IPS DF 19.7 (cell line): ENCODE measurements at places on chromosomes 1 and 21.

- no peak for DNase-seq
Measured at GRCh38 chr1:8004803-8005573, 21.1 kb downstream of the ERRFI1 start.

DNA sequence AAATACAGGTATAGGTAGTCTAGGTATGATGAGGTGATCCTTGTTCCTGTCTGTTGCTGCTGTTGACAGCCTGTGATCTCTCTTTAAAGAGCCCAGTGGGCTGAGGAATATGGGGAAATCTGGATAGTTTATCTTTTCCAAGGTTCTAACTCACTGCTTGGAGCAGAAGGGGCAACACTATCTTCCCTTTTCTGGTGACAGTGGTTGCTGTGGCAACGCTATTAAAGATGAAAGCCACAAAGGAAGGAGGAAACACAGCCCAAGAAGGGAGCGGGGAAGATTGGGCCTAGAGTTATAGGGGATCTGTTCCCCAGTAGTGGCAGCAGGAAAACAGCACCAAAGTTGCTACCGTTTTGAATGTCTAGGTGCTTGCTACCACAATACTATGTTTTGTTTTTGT is 8.8 kb downstream of the PCP4L1 start:
- no peak for DNase-seq

DNA sequence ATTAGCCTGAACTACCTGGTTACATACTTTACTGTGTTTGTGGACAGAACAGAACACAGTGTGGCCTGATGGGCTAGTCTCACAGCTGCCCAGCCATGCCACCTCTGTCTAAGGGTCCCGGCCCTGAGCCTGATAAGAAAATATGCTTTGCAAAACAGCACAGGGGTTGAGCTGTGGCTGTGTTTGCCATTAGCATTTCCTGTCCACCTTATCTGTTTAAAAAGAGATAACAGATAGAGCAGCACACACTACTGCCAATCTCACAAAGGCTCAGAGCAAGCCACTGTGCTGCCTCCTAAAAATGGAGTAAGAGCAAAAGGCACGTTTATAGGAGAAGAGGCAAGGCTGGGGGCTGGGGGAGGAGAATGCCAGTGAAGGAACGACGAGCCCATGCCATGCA is 95.0 kb downstream of the SUSD4 start:
- no peak for DNase-seq

- DNase-seq, result no peak
Measured at GRCh38 chr1:12326986-12327385, 97.2 kb downstream of the VPS13D start.

GRCh38 chr1:66274634-66275033 is 259.3 kb upstream of the SGIP1 start:
- DNase-seq, result no peak

DNA sequence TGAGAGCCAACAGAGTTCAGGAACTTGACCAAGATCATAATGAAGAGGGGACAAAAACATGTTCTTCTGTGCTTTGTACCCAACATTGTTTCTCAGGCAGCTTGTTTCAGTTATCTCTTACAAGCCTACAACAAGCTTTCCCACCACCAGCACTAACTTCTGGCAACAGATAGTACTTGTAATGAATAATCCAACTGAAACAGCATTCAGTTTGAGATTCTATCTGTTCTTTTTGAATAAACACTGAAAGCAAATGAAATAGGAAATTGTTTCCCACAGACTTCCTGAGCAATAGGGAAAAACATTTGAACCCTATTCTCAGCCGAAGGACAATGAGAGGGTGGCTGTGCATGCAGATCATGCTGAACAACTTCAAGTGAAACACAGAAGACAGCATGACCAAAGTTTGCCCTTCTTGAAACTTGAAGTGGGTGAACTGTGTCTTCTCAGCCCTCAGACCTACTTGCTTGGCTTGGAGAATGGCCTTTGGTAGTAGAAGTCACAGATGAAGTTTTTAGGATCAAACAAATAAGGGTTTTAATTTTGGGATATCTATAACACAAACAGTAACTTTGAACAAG is 11.2 kb upstream of the HOOK1 start:
- no peak for DNase-seq

DNA sequence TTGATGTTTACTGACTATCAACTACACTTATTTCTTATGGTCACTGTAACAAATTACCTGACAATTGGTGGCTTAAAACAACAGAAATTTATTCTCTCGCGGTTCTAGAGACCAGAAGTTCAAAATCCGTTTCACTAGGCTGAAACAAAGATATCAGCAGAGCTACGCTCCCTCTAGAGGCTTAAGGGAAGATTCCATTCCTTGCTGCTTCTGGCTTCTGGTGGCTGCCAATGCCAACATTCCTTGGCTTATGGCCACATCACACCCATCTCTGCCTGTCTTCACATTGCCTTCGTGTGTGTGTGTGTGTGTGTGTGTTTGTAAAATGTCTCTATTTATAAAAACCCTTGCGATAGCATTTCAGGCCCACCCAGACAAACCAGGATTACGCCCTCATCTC is 66.4 kb downstream of the LMX1A start:
- no peak for DNase-seq

- DNase-seq, result no peak
Measured at GRCh38 chr1:157203166-157203565, 65.0 kb upstream of the ETV3 start.

- DNase-seq, result no peak
Measured at GRCh38 chr1:147475488-147475887, 65.8 kb upstream of the BCL9 start.

DNA sequence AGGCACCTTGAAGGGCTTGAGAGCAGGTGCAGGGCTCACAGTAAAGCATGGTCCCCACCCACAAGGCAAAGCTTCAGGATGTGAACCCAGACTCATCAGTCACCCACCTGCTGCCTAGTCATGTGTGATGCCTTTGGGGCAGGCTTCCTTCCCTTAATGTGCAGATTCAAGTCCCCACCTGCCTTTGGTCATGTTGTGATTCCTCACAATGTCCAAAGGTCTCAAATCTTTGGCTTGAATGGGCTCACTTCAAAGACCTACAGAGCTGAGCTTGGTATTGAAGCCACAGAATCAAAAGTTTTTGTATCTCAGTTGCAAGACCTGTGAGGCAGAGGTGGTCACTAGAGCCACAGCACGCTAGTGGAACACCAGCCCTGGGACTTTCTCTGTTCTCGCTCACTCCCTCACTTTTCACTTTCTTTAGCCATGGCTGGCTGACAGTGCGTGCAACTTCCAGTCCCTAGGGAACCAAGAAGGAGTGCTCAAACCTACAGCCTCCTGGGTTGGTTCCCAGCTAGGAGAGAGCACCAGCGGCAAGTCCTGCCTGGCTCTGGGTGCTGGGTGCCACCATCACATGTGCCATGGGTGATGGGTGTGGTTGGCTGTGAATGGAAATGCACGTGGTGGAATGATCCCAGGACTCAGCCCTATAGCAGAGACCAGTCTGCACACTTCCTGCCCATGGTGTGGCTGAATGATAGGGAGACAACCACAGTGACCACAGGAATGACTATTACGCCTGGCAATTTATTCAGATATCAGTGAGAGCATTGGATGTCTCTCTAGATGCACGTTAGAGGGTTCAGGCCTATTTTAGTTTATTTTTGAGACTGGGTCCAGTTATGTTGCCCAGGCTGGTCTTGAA is 26.4 kb upstream of the CLIC6 start:
- DNase-seq, result no peak

GRCh38 chr21:44261675-44262295 is at the start of gene DNMT3L:
TSS of gene DNMT3L (minus strand) at chr21:44261897. CDS start at chr21:44261259, 638 bp downstream.
- no peak for DNase-seq

DNA sequence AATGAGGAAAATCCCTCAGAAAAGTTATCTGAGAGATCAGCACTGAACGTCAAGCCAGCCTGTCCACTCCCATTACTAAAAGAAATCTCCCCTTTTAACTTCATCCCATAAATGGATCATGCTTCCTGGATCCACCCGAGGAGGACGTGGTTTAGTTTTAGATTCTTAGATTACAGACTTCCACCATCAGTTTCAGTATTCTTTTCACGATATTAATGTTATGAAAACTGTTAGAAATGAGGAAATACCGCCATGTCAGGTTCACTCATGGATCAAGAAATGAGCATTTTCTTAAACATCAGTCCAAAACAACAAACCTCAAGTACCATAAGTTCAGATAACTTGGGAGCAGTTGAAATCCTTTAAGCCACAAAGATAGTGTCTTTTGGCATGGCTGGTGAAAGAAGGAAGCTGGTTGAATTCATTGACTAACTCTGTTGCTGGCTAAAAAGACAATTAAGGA is 49.8 kb downstream of the NFIA start:
- no peak for DNase-seq

DNA sequence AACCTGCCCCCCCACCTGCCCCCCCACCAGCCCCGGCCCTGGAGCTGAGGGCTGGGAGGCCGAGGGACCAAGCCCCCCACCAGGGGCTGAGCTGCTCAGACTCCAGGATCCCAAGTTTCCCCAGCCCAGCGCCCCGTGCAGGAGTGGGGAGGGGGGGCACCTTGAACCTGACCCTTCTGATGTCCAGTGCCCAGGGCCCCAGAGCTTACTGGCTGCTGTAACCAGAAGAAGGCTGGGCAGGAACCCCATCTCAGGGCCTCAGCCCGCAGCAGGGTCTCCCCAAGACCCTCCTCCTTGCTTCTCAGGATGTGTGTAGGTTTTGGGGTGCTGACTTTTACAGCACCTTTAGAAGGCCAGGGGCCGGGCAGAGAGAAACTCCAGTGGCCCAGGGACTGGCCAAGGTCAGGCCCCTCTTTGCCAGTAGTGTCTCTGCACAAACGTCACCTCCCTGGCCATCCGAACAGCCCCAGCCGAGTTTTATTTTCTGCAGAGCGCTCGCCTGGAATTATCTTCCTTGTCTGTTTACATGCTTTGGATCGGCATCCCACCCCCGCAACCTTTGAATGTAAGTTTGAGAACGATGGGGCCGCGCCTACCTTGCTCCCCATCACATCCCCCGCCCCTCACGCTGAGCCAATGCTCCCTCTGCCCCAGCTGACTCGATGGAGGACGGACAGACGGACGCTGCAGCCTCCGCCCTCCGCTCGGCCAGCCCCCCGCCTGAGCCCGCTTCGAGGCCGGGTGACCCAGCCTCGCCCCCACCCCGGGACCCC is 70.1 kb upstream of the CASZ1 start:
- DNase-seq, result no peak

- no peak for DNase-seq
Measured at GRCh38 chr1:31834501-31834900, 18.7 kb upstream of the SPOCD1 start.

DNA sequence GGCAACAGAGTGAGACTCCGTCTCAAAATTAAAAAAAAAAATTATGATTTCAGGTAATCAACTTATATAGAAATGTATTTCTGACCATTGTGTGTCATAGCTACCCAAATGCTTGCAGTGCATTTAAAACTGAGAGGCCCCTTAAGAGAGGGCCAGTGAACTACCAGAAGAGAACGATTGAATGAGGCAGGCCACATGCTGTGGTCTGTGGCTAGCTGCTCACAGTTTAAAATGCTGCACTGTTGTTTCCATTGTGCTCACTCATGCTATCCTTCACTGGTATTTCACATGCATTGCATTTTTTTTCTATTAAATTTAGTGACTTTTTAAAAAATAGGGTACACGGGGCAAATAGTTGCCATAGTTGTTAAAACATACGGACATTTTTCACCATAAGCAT is 26.0 kb downstream of the CHML start:
- DNase-seq, result no peak
